Thyroid gland (tissue), 4 donors: ENCODE measurements at places on chromosomes 5 and 9. TPM values are rescaled to one million over a fixed set of nuclear protein-coding genes. Genes with fewer than 3 reads are reported as not detected.

GRCh38 chr9:137456061-137456863 is 2.9 kb downstream of the NSMF start:
- no peaks in the 10 kb centered on the region for H3K27me3 ChIP-seq
- no peak overlapping the region for H3K27ac ChIP-seq
- DNase-seq, result no peak

GRCh38 chr9:135525241-135526088 is 4.2 kb downstream of the LCN1 start:
- no peaks in the 10 kb centered on the region for H3K4me1 ChIP-seq
- DNase-seq, result no peak
- no peaks in the 10 kb centered on the region for H3K27me3 ChIP-seq
- no peak overlapping the region for H3K4me3 ChIP-seq
- no peak overlapping the region for H3K27ac ChIP-seq

STK32A gene
- total RNA-seq, result 15.3 TPM

NXNL2 gene
- total RNA-seq, result not detected

AK8 gene
- 9.9 TPM for total RNA-seq
